ENCODE measurements at places on chromosomes 4 and X. TPM values are rescaled to one million over a fixed set of nuclear protein-coding genes. Genes with fewer than 3 reads are reported as not detected.
A peak's percentile ranks its signal among the peaks of the same experiment; 100 is the strongest.

- no peak for DNase-seq
Measured at GRCh38 chr4:94882756-94883155, 125.0 kb downstream of the BMPR1B start.

- peak; percentile 77 for DNase-seq
Measured at GRCh38 chrX:31266203-31267076, 194.6 kb upstream of the FTHL17 start.

Gene CT47B1
- not detected for total RNA-seq

- no peak for DNase-seq
Measured at GRCh38 chr4:170776983-170777382, 687.2 kb upstream of the AADAT start.

- DNase-seq = no peak
Measured at GRCh38 chr4:55733932-55734331, 85.7 kb upstream of the EXOC1L start.

Gene ATP7A
- total RNA-seq = 6.6 TPM

Gene SPATA4
- 0.22 TPM for total RNA-seq

Gene NXF3
- total RNA-seq = 0.19 TPM

DNA sequence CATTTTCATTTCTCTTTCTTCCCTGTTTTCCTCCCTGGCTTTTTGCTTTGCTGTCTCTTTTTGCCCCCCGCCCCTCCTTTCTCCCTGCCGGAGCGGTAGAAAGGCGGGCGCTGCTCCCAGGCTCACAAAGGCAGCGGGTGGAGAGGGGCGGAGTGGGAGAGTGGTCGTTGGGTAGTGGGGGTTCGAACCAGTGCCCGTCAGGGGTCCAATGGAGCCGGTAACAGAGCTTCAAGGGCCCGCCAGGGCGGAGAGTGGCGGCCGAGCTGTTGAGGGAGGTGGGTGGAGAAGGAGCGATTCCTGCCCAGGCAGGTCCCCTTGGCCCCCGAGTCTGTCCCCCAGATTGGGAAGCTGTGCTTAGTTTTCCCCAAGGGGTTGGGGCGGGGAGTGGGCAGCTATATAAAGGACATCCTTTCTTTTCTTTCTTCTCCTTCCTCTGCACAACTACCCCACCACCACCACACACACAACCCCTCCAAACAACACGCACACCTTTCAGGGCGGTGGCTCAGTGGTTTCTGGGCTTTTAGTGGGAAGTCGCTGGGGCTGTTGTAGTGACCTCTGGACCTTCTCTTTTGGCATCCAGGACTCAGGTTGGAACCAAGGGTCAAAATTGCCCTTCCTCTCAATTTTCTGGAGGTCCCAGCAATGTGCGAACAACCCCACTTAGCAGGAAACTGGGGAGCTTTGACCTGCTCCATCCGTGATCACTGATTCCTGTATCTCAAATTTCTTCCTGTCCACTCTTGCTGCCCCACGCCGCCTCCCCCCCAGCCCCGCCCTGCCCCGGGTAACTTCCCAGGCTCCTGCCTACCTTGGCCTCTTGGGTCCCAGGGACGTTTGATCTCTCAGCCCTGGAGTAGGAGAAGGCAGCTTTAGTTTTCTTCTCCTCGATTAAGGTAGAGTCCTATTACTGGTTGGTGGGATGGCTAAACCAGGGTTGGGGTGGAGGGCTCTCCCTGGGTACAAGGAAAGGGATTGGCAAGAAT is 1.9 kb downstream of the EFNB1 start:
- peak; percentile 67 for DNase-seq
